Type B pancreatic cell (in vitro differentiated cells): ENCODE measurements at places on chromosomes 6 and 20. TPM values are rescaled to one million over a fixed set of nuclear protein-coding genes. Genes with fewer than 3 reads are reported as not detected.

DNA sequence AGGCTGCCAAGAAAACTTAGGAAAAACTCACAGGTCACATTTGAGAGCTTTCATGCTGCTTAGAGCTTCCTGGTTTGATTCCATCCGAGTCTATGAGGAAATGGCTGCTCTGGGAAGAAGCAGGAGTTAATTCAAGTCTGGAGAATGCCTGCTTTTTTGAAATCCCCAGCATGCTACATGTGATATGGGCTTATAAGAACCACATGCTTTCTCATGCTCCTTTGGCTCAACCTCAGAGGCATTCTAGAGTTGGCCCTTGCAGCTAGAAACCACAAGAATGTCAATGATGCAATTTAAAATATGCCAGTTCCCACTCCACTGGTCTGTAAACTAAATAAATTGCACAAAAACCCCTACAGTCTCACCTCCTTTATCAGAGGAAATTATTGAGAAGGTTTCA is 142.9 kb upstream of the OLIG3 start:
- DNase-seq = no peak

GRCh38 chr6:143804835-143805239 is 38.3 kb upstream of the LTV1 start:
- no peak for DNase-seq

- DNase-seq = no peak
These were observed 42.4 kb downstream of the SNX14 start for GRCh38 chr6:85551264-85551663.

DNA sequence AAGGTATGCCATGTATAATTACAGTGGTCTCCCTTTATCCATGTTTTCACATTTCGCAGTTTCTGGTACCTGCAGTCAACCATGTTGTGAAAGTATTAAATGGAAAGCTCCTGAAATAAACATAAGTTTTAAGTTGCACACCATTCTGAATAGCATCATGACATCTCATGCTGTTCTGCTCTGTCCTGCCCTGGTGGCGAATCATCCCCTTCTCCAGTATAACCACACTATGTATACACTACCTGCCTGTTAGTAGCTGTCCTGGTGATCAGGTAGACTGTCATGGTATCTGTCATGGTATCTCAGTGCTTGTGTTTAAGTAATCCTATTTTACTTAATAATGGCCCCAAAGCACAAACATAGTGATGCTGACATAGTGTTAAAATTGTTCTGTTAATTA is 97.1 kb downstream of the ZFAND3 start:
- no peak for DNase-seq

- no peak for DNase-seq
These were observed 181.8 kb downstream of the SASH1 start for GRCh38 chr6:148524471-148524882.

DNA sequence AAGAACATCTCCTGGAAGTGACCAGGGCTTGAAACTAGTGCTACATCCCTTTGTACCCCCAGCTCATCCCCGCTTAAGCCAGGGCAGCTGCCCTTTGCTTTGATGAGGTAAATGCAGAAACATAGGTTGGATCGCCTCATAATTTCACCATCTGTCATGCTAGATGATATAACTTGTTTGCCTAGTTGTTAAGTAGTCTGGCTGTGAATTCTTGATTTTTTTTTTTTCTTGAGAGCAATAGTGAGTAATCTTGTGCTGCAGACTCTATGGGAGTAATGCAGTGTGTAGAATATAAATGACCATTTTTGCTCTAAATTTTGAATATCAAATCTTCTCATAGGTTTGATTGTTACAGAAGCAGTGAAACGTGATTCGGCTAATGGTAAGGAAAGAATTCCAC is 4.1 kb downstream of the TRDN start:
- no peak for DNase-seq

DNA sequence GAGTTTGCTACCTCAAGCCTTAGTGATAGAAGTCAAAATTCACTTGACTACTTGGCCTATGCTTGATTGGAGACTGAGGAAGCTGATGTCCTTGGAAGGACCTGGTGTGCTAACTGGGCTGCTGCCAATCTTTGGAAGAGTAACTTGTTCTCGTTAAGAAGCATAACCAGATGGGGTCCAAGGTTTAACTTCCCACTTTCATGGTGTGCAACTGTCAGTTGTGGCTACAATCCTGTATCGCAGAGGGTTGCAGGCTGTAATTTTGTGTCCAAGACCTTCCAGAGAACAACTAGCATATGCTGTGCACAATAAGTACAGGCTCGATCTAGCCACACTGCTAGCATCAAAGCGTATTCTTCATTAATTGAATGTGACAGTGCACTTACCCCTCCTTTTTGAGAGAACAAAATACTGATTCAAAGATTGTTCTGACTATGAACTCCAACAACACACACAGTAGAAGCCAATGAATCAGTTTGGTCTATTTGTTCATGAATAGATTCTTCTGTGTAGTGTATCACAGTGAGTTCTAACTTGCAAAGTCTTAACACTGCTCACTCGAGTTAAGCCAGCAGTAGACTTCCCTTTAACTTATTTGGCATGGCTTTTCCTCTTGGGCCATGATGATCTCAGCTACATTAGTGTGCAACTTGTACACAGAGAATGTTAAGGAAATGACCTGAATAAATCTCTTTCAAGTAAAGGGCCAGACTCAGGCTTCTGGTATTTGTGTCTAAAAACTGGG is 15.8 kb upstream of the PLCB1 start:
- DNase-seq = no peak

DNA sequence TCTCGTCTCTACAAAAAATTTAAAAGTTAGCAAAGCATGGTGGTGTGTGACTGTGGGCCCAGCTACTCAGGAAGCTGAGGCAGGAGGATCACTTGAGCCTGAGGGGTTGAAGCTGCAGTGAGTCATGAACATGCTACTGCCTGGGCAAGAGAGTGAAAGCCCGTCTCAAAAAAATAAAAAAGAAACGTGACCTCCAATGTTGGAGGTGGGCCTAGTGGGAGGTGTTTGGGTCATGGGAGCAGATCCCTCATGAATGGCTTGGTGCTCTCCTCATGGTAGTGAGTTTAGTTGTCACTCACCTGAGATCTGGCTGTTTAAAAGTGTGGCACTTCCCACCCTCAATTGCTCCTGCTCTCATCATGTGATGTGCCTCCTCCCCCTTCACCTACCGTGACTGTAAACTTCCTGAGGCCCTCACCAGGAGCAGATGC is 24.3 kb downstream of the RBL1 start:
- DNase-seq = no peak

DNA sequence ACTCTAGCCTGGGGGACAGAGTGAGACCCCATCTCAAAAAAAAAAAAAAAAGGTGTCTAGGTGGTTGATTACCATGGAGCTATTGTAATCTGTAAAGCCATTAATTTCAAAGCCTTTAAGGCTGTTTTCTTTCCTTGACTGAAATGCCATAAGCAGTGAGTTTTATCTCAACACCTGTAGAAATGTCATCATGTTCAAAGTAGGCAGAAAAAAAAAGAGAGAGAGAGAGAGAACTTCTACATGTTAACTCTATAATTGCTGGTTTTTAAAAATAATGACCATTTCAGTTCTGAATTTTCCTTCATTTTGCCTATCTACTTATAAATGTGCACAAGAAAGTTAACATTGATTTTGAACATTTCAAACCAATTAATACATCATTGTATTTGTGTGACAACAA is 29.7 kb upstream of the POLR1H start:
- no peak for DNase-seq

DNA sequence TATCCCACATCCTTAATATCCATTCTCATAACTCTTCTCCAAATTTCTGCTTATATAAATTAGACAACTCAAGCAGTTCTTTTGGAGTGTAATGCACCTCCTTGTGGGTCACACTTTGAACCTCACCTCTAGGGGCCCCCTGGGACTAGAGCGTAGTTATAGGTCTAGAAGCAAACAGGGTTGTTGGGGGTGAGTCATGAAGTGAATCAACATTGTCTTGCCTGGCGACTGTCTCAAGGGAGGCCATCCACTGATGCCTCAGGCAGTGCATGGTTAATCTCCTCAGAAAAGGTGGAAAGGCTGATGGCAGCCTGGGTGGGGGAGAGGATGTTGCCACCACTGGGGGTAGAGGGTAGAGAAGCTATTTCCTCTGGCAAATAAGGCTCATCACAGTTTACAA is 129.1 kb downstream of the TNFRSF21 start:
- DNase-seq = no peak

- peak; percentile 32 for DNase-seq
These were observed 21.6 kb upstream of the GFOD1 start for GRCh38 chr6:13508711-13509705.

- no peak for DNase-seq
These were observed 15.2 kb upstream of the SSR1 start for GRCh38 chr6:7328243-7328642.

DNA sequence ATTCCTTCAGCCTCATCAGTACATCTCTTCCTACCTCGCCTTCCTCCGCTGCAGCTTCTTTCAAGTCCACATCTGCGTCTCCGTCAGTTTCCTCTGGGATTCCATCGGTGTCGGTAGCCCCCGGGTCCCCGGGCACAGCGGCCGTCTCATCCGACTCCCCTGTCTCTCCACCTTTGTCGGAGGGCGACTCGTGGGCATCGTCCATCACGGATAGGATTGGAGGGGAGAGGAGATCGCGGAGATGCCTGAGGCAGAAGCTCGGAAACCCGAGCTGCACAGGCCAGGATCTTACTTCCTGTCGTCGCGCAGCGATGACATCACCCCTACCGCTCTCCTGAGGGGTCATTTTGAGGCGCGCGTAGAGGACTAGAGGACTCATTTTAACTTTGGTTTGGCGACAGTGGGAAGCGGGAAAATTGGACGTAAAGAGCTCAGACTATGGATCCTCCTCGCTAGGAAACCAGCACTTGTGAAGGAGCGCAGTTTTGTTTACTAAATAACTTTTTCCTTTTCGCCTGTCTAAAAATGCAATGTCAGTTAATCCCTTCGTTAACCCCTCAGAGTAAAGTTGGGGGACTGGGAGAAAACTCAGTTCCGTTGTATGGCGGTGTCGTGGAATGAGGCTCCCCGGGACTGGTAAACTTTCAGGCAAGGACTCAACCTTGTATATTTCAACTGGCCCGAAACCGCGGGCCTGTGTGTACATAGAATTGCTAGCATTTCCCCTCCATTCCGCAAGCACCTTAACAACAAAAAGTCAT is at the start of gene TAF11:
Gene TAF11 (minus strand): TSS at position 290 of the 761 bp plus-strand sequence. CDS start 85 bp downstream, at position 205.
- peak; percentile 89 for DNase-seq

- no peak for DNase-seq
These were observed 1.2 kb downstream of the ELOVL2 start for GRCh38 chr6:11042750-11043377.

DNA sequence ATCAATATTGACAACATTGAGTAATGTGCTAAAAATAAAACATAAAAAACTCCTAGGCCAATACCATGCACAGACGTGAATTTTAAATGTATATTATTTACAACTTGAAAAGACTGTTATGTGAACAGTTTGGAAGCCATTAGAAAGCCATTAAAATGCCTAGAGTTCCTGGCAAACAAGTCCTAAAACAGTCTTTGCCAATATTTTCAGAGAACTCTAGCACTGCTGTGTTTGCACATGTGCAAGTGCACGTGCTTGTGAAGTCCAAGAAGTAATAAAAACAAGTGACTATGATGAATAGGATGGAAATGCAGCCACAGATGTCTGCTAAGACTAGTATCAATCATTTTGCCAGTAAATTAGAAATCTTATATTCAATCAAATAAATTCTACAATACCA is 1447.6 kb downstream of the GRIK2 start:
- DNase-seq = no peak

- DNase-seq = no peak
These were observed 837.1 kb downstream of the EPHA7 start for GRCh38 chr6:92582211-92582610.

GRCh38 chr6:37273690-37274089 is 15.7 kb upstream of the TMEM217 start:
- DNase-seq = no peak

GRCh38 chr6:8983202-8983688 is 547.9 kb upstream of the SLC35B3 start:
- peak; percentile 79 for DNase-seq

DNA sequence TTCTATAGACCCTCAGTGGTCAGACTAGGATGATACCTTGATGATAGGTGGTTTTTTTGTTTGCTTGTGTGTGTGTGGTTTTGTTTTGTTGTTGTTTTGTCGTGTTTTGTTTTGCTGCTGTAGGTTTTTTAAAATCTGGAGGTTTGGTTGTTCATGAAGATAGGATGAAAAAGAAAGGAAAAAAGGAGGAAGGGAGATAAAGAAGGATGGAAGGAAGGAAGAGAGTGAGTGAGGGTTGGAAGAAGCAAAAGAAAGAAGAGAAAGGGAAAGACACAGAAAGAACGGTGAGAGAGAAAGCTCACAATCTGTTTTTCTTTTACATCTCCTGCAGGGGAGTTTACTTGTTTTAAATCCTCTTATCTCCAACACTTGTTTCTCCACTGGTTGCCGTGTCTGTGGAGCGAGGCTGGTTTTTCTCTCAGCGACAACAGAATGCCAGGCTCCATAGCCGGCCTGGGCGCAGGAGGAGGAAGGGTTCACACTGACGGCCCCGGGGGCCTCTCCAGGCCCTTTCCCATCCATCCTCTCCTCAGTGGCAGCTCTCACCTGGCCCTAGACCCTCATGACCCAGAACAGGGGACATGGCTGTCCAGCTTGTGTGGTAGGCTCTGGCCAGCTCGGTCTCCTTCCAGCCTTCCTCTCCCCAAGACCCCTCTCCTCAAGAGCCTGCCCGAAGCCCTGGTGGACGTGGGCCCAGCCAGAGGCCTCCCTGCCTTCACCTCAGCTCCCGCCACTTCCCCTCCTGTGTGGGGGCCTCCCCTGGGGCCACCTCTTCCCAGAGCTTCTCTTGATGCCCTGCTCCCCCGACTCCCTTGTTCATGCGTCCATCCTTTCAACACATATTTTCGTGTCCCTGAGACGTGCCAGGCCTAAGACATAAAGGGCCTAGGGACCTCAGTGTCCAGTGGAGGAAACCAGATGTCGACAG is 168.4 kb downstream of the VEGFA start:
- DNase-seq = peak; percentile 39

GRCh38 chr6:13229205-13230085 is 98.9 kb downstream of the TBC1D7 start:
- DNase-seq = no peak

- no peak for DNase-seq
These were observed 1.6 kb downstream of the MDFI start for GRCh38 chr6:41639809-41640371.

- DNase-seq = no peak
These were observed 100.0 kb upstream of the RIPOR2 start for GRCh38 chr6:25035512-25036435.

The MYT1 gene
- 2.9 and 4.9 TPM in 2 replicates for total RNA-seq

The NFATC2 gene
- 4.8 and 9.5 TPM in 2 replicates for total RNA-seq

The FAM209A gene
- 0.46 and 0.52 TPM in 2 replicates for total RNA-seq

The RSPH9 gene
- 0.14 and 0.53 TPM in 2 replicates for total RNA-seq

The SAPCD1 gene
- total RNA-seq = 3.2 and 8.9 TPM in 2 replicates

The LRFN2 gene
- 1.1 and 3.4 TPM in 2 replicates for total RNA-seq

The LST1 gene
- not detected in 2 replicates for total RNA-seq

The SCUBE3 gene
- total RNA-seq = 14.7 and 14.9 TPM in 2 replicates

The FAM209B gene
- 0.63 TPM in 1 of 2 replicates, not detected in the other for total RNA-seq

The ABHD16B gene
- total RNA-seq = not detected in 2 replicates

The NKX2-4 gene
- not detected in 2 replicates for total RNA-seq

The NKX2-2 gene
- 6.0 and 15.4 TPM in 2 replicates for total RNA-seq
